HFFc6 (cell line): ENCODE measurements at places on chromosomes 6 and 20.

GRCh38 chr6:125273965-125274364, 27.8 kb downstream of the HDDC2 start:
- peaks cover 3% of the 10 kb centered on the region; the same call in 1 of the 2 replicates for H3K27me3 ChIP-seq
- peaks cover 8% of the 10 kb centered on the region for H3K4me1 ChIP-seq
- no peak for DNase-seq
- H3K36me3 ChIP-seq: peaks cover 9% of the 10 kb centered on the region; the same call in 1 of the 2 replicates
- no peak overlapping the region for H3K4me3 ChIP-seq

- peaks cover 16% of the 10 kb centered on the region for H3K36me3 ChIP-seq
- H3K27ac ChIP-seq: no peak overlapping the region
- DNase-seq: no peak
These were observed 68.5 kb downstream of the PDSS2 start for GRCh38 chr6:107390685-107391435.

GRCh38 chr20:4160761-4161305, 145.5 kb upstream of the RNF24 start:
- no peaks in the 10 kb centered on the region for H3K36me3 ChIP-seq
- DNase-seq: no peak
- H3K4me1 ChIP-seq: peaks cover 34% of the 10 kb centered on the region
- H3K27ac ChIP-seq: peak overlapping the region; percentile 16; the same call in 1 of the 2 replicates
- H3K4me3 ChIP-seq: no peak overlapping the region

DNA sequence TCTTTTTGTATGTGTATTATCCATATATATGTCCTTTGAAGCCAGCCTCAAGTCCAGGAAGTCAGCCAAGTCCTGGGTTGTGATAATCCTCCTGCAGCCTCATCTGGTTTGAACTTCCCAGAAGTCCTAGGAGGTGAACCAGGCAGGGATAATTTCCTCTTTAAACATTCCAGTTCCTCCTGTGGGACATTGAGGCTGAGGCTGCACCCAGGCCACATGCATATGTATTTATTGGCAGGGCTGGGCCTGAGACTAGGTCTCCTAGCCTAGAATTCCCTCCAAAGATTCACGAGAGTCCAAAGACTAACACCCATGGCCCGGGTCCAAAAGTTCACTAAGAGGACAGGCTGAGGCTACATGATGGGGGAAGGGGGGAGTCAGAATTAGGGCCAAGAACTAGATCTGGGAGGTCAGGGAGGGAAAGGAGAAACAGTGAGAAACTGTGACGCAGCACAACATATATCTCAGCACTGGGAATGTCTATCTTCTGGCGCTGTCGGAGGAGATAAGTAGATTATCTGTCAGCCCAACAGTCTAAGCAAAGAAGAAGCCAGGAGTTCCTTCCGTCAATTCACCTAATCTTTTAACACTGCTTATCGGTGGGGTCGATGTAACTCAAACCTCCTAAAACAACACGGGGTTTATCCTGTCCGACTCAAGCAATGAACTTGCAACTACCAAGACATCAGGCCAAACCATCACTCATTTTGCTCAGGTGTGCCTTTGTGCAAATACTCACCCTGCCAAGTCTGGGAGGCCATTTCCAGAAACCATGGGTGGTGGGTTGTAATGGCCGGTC, 43.3 kb downstream of the SNX5 start:
- no peak for DNase-seq
- H3K4me3 ChIP-seq: no peak overlapping the region
- H3K27me3 ChIP-seq: peaks cover 15% of the 10 kb centered on the region
- H3K4me1 ChIP-seq: 0 out of 2 replicates have a peak, but pooled peaks cover 5% of the 10 kb centered on the region
- no peak overlapping the region for H3K27ac ChIP-seq

DNA sequence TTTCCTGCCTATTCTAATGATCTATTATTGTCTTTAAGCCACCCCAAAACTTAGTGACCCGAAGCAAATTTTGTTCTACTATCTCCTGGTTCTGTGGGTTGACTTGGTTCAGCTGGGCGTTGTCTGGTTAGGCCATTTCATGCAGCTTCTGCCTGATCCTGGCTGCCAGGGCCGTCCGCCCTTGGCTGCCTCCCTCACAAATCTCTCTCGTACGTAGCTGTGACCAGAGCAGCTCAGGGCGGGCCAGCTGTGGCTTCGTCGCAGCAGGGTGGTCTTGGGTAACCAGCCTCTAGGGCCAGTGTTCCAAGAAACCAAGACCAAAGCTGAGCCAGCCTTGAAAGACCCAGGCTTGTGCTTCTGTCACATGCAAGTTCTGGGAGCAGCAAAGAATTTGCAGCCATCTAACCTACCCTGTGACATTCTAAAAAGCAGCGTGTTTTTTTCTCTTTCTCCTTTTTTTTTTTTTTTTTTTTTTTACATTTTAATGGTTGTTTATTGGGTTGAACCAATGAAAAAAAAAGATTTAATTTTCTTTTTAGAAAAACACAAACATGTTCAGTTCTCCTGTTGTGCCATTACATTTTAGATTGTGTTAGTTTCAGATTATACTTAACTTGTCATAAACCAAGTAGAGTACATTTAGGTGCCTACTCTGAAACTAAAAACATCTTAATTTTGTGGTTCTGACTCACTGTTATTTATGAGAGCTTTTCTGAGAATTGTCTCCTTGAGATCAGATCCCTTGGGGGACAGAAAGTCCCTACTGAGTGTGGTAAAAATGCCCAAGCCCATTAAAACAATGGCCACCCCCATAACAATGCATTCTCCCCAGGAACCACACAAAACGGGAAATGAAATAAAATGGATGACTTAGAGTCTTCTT, 83.9 kb downstream of the ZDHHC14 start:
- no peaks in the 10 kb centered on the region; the same call in 1 of the 2 replicates for H3K27me3 ChIP-seq
- no peaks in the 10 kb centered on the region for H3K36me3 ChIP-seq
- H3K4me1 ChIP-seq: peaks cover 11% of the 10 kb centered on the region
- no peak overlapping the region for H3K4me3 ChIP-seq
- DNase-seq: no peak

DNA sequence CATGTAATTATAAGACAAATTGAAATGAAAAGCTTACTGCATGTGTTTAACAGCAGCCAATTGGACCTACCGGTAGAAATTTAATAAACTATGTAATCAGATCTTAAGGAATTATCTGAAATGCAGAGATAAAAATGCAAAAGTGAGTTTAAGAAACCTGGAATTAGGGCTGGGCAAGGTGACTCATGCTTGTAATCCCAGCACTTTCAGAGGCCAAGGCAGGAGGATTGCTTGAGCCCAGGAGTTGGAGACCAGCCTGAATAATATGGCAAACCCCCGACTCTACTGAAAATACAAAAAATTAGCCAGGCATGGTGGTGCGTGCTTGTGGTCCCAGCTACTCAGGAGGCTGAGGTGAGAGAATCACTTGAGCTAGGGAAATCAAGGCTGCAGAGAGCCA, 74.1 kb downstream of the HFE start:
- H3K4me1 ChIP-seq: peaks cover 40% of the 10 kb centered on the region
- H3K36me3 ChIP-seq: peaks cover 13% of the 10 kb centered on the region; the same call in 1 of the 2 replicates
- peak overlapping the region; percentile 49 for H3K27ac ChIP-seq
- no peak overlapping the region for H3K4me3 ChIP-seq
- peaks cover 27% of the 10 kb centered on the region for H3K27me3 ChIP-seq

- no peaks in the 10 kb centered on the region for H3K36me3 ChIP-seq
- H3K27ac ChIP-seq: no peak overlapping the region
- no peak for DNase-seq
- no peaks in the 10 kb centered on the region for H3K27me3 ChIP-seq
- H3K4me1 ChIP-seq: no peaks in the 10 kb centered on the region
- H3K4me3 ChIP-seq: no peak overlapping the region
These were observed 336.5 kb downstream of the KIF16B start for GRCh38 chr20:16236589-16237241.
